ENCODE measurements at places on chromosomes 1 and 21.

- DNase-seq: no peak
Observed at GRCh38 chr1:228823200-228823599, 87.9 kb downstream of the RHOU start.

GRCh38 chr1:20495661-20496060 is 9.7 kb upstream of the CAMK2N1 start:
- DNase-seq: no peak

DNA sequence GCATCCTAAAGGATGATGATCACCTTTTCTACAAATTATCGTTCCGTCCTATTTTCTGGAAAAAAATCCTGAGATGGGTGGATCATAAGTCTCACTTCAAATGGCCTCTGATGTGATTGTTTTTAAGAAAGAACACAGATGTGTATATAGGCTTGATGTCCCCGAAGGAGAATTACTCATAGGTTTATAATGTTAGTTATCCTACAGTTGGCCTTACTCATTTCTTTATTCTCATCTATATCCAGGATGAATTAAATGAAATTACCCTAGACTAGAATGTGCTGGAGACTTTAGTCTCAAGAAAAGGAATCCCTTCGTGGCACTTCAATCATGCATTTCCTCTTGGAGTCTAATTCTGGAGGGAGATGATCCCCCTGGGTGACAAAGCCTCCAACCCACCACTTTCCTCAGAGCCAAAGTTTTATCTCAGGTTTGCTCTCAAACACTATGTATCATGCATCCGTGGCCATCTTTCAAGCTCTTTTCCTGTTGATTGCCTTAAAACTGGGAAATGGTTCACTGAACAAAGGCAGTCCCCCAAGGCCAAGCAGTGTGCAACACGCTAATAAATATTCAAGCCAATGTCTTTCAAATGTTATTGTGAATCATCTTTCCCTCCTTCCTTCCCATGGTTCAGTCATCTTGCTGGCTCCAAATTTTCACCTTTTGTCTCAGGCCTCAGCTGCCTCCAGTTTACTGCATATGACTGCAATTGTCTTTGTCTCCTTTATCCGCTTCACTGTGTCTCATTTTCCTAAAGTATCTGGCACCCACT is 32.5 kb upstream of the SMYD2 start:
- no peak for DNase-seq

- DNase-seq: no peak
Observed at GRCh38 chr21:46180079-46180722, 4.1 kb downstream of the SPATC1L start.

DNA sequence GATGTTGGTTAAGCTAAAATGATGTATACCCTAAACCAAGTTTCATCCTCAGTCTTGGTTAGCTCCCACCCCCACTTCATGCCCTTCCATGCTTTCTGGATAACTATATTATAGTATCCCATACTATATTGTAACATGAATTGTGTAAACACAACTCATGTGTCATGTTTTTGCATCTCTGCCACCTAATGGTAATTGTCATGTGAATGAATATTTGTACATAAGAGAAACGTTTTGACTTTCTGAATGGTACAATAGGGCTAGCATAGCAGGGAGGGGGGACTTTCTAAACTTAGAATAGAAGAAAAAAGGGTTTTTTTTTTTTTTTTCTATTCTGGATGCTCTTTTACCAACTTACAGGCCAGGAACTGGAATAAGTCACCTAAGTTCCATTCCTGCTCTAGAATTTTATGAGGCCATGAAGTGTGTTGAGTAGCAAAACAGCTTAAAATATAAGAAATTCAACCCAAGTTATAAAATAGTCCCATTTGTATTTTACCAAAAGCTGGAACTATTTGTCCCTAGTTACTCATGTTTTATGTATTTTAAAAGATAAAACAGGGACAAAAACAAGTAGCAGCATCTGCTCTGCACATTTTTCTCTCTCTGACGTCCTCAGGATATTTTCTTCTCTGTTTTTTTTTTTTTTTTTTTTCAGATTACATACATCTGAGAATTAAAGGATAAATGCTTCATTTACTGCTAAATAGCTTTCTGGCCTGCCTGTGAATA is 77.4 kb downstream of the HLX start:
- peak; percentile 54 for DNase-seq

GRCh38 chr1:43373066-43373940 is 5.5 kb upstream of the ELOVL1 start:
- DNase-seq: peak; percentile 54

DNA sequence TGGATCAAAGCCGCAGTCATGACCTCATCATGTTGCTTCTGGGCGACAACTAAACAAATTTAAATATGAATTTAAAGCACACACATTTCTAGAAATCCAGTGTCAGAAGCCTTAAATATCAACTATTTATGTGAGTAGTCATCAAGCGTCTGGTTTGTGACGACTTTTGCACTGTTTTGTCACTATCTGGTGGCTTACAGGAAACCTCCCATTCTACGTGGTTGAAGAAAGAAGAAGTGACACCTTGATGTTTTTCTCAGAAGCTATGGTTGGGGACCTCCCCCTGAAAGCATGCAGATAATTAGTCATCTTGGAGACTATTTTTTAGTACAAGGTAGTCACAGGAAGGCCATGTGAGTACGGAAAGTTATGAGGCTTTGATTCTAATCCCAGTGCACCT is 58.5 kb downstream of the TENT5C start:
- DNase-seq: no peak

- peak; percentile 77 for DNase-seq
Observed at GRCh38 chr1:243642936-243643335, 207.1 kb downstream of the AKT3 start.

- no peak for DNase-seq
Observed at GRCh38 chr1:17567582-17567981, 28.1 kb downstream of the ARHGEF10L start.

DNA sequence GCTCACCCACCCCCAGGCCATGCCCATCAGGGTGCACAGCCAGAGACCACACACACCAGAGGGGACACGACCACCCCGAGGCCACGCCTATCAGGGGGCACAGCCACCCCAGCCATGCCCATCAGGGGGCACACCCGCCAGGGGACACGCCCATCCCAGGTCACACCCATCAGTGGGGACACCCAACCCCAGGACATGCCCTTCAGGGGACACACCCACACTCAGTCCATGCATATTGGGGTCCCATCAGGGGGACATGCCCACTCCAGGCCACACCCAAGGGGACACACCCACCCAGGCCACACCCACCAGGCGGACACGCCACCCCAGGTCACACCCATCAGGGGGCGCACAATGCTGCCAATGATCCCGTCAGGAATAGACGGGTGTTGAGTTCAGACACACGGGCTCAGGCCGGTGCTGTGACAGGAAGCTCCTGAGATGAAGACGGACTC is 20.7 kb downstream of the MCM3AP start:
- no peak for DNase-seq

DNA sequence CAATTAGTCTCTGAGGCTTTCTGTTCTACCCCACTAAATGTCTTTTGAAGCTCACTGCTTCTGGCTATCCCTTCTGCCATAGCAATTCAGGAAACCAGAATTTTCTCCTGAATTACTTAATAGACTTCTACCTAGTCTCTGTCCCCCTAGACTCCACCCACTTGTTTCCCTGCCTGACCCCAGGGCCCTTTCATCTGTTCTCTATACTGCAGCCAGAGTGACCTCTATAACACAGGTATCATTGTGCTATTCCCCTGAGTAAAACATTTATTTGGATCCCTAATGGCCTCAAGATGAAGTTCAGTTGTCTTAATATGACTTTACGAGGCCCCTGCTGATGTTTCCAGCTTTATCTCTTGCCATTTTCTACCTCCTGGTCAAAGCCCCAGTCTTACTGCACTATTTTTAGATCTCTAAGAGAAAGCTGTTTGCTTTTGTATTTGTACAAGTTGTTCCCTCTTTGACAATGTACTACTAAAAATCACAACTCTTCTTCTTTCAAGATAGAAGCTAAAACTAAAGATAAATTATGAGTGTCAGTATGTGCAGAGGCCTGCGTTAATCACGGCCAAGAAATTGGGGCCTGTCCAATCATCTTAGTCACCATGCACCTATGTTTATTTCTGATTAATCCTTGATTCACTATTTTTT is 54.5 kb downstream of the ATP1B1 start:
- DNase-seq: no peak

DNA sequence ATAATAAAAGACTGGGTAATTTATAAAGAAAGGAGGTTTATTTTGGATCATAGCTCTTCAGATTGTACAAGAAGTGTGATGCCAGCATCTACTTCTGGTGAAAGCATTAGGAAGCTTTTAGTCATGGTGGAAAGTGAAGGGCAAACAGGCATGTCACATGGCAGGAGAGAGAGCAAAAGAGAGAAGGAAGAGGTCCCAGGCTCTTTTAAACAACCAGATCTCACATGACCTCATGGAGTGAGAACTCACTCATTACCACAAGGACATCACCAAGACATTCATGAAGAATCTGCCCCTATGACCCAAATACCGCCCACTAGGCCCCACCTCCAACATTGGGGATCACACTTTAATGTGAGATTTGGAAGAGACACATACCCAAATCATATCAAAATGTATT is 10.0 kb downstream of the RPTN start:
- peak; percentile 56 for DNase-seq

DNA sequence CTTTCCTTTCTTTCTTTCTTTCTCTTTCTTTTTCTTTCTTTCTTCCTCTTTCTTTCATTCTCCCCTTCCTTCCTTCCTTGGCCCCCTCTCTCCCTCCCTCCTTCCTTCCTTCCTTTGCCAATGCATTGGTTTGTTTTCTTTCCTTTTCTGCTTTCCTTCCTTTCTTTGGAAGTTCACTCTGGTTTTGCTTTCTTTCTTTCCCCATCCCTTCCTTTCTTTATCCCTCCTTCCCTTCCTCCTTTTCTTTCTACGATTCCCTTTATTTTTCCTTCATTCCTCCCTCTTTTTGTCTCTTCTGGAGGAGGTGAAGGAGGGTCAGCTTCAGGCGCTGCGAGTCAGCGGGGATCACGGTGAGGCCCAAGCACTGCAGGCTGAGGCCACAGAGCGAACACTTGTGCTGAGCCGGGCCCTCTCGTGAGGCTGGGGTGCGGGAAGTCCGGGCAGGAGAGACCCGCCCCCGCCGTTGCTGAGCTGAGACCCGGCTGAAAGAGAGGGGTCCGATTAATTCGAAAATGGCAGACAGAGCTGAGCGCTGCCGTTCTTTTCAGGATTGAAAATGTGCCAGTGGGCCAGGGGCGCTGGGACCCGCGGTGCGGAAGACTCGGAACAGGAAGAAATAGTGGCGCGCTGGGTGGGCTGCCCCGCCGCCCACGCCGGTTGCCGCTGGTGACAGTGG is 1.5 kb downstream of the SIM2 start:
- DNase-seq: no peak

DNA sequence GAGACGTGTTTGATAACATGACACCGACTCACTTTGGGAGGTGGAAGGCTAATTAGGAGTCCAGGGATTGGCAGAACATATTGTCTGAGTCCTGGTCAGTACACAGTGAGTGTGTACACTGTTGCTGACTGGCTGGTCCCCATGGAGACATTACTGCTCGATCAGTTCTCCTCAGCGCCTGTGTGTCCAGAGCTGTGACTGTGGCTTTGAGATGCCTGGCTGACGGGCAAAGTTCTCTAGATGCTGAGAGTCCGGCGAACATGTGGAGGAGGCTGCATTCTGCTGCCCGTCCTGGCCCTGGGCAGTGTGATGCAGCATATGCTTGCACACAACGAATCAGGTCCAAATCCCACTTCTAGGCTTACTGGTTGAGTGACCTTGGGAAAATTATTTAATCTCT is 280.1 kb upstream of the ST6GALNAC5 start:
- no peak for DNase-seq

GRCh38 chr1:89041119-89041641 is 18.5 kb upstream of the GBP3 start:
- DNase-seq: peak; percentile 58

- DNase-seq: no peak
Observed at GRCh38 chr21:40186045-40186444, 318.8 kb downstream of the PCP4 start.

DNA sequence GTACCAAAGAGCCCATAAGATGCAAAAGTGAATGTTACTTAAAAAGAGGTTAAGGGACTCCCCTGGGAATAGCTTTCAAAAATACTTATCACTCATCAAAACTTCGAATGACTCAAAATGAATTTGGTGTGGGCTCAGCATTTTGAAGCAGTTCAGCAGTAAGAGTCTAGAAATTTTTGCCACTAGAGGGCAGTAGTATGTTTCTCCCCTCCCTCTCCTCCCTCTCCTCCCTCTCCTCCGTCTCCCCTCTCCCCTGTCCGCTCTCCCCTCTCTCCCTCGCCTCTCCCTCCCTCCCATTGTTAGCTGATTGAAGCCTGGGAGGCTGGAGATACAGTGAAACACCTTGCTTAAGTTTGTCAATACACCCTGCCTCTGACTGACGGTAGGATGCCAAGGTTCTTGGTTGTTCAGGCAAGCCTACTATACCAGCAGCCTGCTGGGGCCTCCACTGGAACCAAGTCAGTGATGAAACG is 70.8 kb upstream of the TENT5C start:
- DNase-seq: peak; percentile 82

- DNase-seq: no peak
Observed at GRCh38 chr1:41349361-41350054, 11.7 kb upstream of the FOXO6 start.

DNA sequence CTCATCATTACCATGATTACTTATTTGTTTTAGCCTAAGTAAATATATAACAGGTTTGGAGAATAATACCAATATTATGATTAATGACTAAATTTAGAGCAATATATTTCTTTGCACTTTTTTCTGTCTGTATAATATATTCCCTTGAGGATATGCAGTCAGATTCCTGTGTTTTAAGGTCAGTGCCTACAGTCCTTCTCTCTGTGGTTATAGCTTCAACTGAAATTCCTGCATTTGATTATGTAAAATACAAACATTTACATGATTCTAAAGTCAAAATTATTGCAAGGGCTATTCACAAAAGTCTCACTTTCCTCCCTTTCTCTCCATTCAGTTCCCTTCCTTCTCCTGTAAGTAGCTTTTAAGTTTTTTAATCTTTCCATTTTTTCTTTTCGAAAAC is 142.9 kb upstream of the COL6A1 start:
- no peak for DNase-seq

GRCh38 chr1:79749607-79750006 is 743.1 kb upstream of the ADGRL4 start:
- DNase-seq: no peak

GRCh38 chr1:30166174-30166573 is 557.2 kb downstream of the MATN1 start:
- no peak for DNase-seq

- no peak for DNase-seq
Observed at GRCh38 chr1:228015276-228016180, 8.7 kb downstream of the WNT3A start.

All from suppressor macrophage treated with lipopolysaccharide for 1 hour (primary cell).